NCI-H524 treated with DMSO at 0.1 percent for 48 hours (cell line): ENCODE measurements at places on chromosomes 1 and 21.

DNA sequence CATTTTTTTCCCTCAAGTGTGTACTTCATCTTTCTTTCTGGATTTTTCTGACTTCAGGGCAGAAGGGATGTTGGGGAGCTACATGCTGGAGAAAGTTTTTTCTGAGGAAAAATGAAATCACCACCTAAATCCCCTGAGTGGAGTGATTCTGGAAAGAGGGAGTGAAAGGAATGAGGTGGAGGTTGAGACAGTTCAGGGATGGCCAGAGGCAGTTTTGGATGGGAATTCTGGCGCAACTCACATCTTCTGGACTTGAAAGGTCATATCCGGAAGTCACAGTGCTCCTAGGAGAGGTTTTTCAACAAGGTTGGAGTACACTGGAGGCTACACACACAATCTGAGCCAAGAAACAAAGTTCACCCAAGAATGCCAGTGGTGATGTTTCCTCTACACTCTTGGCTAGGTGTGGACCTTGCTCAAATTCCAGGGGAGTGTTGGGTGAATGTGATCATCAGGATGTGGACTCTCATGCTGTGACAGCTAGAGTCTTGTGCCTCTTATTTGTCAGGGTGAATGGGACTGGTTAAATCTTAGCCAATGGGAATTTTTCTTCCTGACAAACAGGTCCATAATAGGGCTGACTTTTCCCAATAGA lies 161.5 kb downstream of the HLX start:
- no peak for DNase-seq

DNA sequence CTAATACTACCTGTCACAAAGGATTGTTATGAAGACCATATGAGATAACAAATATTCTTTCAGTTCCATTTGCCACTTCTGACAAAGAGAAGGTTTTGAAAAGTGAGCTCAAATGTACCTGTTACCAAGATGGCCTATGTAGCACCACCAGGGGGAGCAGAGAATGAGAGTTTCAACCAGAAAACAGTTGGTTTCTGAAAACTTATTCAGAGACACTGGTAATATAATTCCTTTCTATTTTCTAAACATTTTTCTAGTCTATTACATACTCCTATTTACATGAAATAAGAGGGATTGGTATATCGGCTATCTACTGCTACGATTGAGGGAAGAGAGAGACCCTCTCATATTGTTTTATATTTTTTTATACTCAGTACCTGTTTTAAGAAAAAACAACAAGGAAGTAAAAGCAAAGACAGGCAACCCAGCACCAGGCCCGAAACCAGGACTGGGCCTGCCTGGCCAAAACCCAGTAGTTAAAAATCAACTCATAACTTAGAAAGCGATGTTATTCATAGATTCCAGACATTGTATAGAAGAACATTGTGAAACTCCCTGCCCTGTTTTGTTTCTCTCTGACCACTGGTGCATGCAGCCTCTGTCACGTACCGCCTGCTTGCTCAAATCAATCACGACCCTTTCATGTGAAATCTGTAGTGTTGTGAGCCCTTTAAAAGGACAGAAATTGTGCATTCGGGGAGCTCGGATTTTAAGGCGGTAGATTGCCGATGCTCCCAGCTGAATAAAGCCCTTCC lies 48.3 kb downstream of the IL23R start:
- no peak for DNase-seq

GRCh38 chr1:75129660-75129982 lies 4.6 kb upstream of the LHX8 start:
- DNase-seq = no peak

DNA sequence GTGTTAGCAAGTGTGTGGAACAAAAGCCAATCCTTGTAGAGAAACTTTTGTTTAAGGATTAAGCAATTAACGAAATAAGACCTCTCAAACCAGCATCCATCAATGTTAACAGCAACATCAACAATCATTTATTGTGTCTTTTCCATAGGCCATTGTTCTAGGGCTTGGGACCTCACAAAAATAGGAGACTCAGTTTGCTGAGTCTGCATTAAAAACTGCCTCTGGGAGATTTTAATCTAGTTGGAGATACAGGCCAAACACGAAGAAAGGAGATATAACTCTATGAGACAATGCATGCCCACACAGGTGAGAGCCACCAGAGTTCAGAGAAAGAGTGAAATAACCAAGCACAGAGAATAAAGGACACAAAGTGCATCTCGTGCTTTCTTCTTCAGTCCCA lies 14.4 kb upstream of the SELP start:
- no peak for DNase-seq

DNA sequence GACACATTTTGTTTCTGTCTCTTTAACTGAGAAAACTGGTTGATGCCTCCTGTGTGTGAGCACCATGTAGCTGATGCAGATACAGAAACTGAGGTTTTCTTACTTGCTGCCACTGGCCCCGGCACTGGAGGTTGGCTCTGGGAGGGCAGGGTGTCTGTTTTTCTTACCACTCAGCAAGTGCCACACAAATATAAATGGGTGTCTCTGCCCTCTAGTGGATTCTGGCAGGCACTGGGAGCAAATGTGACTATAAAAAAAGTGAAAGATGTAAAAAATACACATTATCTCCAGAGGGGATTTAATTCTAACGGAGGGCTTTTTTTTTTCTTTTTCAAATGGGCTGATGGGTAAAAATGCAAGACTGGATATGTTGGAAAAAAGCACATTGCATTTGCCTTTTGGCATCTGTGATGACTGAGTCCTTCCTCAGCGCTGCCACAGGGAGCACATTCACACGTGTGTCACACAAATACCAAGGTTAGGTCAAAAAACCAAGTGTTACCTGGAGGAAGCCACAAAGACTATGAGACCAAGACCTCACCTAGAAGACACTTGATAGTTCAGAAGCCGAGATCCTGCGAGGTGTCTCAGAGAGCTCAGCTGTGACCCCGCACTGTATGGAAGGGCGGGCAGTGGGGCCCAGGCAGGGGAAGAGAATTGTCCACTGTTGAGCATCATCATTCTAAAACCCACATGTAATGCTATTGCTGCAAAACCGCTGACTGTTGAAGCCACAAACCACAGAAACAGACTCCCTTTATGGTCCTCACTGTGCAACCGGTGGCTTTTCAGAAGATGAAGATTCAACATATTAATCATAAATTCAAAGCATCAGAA lies 18.9 kb downstream of the PGBD2 start:
- no peak for DNase-seq

DNA sequence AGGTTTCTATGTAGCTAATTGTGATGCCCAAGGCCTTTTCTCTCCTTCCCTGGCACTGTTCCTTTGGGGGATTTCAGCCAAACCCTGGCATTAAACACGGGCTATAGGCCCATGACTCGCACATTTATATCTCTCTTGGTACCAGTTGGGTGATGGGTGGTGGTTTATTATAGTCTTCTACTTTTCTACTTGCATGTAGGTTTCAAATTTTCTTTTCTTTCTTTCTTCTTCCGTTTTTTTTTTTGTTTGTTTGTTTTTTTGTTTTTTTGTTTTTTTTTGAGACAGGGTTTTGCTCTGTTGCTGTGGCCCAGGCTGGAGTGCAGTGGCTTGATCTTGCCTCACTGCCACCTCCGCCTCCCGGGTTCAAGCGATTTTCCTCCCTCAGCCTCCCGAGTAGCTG lies 1.1 kb downstream of the IL10RB start:
- DNase-seq = no peak

DNA sequence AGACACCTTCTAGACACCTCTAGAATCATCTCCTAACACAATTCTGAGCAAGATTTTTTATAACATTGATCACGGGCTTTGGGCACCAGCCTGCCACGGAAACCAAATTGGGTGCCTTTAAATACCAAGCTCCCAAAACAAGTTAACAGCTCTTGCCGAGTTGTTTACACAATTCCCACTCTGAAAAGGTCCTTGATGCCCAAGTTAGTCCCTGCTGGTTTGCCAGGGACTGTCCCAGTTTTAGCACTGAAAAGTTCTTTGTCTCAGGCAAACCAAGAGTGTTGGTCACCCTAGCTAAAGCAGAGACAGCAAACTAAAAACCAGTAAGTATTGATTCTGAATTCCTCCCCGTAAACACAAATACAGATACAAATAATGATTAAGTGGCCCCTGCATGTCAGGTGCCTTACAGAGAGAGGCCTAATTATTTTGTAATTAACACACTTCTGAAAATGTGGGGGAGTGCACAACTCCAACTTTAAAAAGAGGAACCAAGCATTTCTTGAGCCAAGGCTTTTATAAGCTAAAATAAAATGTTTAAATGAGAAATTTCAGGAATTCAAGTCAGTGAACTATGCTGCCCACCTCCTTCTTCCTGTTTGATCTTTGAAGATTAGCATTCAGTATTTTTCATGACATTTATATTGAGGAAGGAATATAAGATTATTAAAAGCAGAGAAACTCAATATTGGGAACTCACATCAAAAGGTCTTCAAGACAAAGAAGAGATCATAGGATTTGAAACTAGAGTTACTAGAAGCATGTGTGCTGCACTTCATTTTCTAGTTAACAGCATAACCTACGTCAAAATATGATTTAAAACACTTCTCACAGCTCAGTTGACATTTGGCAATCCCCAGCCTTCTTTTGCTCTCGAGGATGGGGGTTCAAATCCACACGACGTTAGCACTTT lies 9.0 kb upstream of the UBE2U start:
- no peak for DNase-seq

DNA sequence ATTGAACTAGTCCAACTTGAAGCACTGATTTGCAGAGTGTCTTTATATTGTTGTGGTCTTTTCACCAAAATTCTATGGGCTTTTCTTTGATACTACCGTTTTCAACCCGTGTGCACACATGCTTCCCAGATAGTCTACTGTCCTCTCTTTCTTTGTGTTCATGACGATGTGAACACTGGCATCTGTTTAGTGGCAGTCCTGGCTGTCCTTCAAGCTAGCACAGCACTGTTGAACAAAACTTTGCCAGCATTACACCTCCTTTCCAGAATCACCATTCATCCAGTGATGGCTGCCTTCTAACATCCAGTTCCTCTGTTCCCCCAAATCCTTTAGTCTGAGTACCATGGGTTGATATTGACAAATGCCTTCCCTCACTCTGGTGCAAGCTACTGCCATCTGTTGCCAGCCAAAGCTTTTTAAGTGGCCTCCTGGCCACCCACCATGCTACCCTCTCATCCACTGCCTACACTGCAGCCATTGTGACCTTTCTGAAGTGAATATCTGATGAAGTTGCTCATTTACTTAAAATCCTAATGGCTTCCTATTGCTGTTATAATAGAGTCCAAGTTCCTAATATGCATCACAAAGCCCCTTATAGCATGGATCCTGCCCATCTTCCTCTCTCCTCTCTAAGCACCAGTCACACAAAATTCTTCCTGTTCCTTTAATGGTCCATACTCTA lies 94.3 kb downstream of the NIBAN1 start:
- no peak for DNase-seq

DNA sequence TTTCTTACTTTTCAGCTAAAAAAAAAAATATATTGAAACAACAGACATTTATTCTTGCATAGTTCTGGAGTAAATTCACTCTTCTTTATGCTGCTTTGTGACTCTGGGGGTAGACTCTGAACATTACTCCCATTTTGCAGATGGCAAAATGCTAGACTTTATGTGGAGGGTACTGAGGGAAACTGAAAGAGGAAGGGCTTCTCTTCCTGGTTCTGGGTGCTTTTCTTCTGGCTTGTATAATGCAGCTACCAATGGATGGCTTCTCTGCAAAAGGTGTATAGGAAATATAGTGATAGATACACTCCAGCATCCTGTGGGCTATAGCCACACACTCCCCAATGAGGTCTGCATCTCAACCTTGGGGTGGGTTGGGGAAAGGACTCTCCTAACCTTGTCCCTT lies 19.7 kb upstream of the ZBTB40 start:
- no peak for DNase-seq

- DNase-seq = no peak
These were observed at the start of gene BLACAT1 for GRCh38 chr1:205455581-205456382. Gene BLACAT1, minus strand, starts transcription at chr1:205456045.

DNA sequence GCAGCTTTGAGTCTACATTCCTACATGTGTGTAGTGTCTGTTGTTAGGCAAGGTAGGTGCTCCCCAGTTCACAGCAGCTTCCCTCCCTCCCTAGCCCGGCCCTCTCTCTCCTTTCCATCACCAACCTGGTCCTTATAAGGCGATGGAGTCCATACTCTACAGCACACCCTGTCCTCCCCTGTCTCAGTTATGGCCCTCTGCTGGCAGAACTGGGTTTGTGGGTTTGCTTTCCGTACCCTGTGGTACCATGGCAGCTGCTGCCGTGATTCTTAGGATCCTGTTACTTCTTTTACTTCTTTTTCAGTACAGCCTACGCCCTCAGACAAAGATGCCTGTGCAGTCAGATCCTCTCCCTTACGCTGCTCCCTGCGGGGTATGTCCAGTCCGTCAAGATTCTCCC lies 31.7 kb downstream of the AK5 start:
- DNase-seq = no peak

DNA sequence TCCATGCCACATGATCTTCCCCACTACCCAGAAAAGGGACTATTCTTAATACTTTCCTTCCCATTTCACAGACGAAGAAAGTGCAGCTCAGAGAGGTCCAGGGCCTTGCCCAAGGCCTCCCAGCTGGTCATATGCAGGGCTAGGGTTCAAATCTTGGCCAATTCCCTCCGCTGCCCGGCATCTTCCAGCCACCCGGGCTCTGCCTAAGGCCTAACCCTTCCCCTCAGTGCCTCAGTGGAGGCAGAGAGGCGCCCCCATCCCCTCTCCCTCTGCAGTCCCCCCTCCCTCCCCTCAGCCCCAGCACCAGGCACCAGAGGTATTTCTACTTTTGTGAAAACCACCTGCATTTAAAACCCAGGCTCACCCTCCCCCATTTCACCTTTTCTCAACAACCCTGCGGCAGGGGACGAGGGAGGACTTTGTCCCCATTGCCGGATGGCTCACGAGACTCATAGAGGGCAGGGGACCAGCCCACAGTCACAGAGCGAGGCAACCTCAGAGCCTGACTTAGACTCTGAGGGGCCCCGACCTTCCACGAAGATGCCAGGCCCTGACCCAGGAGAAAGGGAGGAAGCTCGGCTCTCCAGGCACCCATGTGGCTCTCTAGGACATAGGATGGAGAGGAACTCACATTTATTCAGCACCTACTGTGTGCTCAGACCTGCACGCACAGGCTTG lies 12.3 kb downstream of the LAPTM5 start:
- no peak for DNase-seq

DNA sequence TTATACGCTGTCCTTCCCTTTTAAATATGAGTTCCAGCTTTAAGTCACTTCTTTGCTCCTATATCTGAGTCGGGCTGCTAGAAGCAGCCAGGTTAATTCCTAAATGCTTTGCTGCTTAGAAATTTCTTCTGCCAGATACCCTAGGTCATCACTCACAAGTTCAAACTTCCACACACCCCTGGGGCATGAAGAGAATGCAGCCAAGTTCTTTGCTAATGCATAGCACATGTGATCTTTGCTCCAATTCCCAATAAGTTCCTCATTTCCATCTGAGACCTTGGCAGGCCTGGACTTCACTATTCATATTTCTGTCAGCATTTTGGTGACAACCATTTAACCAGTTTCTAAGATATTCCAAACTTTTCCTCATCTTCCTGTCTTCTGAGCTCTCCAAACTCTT lies 14.5 kb upstream of the APP start:
- DNase-seq = no peak

DNA sequence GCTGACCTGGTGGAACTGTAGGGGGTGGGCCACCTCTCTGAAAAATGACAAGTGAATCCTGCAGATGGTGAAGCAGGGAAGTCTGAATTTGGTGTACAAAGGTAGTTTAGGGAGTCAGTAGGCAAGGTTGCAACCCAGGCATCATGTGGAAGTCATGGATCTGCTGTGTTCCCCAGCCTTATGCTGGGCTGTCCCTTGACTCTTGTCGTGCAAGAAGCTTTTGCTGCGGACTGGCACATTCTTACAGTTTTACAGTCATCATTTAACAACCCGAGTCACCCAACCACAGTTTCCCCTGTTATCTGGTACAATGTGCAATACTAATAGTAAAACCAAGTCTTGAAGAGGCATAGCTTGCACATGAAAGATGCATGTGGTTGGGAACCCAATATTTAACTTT lies 13.2 kb downstream of the RHOU start:
- DNase-seq = no peak
